ENCODE measurements at places on chromosomes 16 and 17.

DNA sequence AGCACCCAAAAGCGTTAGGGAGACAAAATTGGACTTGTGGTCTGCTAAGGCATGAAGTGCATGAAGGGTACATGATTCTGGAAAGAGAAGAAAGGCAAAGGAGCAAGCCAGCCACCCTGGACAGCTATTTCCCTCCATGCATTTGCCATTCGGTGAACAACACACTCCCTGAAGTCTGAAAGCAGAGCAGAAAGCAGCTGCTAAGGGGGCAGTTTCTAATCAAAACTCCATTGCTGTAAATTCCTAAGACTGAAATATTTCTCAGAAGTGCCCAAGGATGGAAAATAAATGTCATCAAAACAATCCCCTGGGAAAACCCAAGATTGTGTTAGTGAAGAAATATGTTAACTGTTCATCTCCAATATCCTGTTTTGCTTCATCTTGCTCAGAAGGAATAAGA lies 44.3 kb downstream of the PMP22 start:
- no peak for DNase-seq

GRCh38 chr17:42034059-42034458 lies 14.2 kb downstream of the NKIRAS2 start:
- no peak for DNase-seq

DNA sequence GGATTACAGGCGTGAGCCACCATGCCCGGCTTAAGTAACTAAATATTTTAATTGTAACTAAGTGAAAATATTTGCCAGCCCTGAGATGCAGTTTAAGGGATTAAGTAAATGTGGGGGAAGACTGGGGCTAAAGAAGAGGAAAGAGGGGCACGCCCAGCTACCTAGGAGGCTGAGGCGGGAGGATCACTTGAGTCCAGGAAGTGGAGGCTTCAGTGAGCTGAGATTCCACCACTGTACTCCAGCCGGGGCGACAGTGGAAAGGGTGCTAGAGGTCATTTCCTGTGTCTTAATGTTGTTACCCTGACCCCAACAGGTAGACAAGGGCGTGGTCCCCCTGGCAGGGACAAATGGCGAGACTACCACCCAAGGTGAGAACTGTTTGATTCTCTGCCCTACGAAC lies 2.8 kb downstream of the ALDOA start:
- DNase-seq: no peak

- no peak for DNase-seq
Observed at GRCh38 chr17:13480877-13481276, 120.9 kb downstream of the HS3ST3A1 start.

GRCh38 chr17:68294196-68294555 lies 2.9 kb downstream of the ARSG start:
- DNase-seq: no peak

DNA sequence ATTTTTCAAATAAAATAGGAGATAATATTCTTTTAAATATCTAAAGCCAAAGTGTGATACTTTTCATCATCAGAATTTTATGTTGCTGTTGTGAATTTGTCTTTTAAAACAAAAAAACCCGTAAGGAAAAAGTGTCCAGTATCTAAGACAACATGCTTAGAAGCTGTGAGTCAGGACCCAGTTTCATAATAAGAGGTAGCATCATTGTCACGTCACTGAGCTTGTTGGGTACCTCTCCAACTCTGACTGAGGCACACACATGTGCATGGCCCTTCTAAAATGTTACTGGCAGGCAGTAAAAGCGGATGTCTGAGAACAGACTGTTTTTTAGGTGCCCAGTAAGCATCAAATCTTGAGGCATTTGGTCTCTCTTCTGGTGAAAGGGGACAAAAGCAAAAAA lies 2.5 kb downstream of the CIAPIN1 start:
- DNase-seq: no peak

DNA sequence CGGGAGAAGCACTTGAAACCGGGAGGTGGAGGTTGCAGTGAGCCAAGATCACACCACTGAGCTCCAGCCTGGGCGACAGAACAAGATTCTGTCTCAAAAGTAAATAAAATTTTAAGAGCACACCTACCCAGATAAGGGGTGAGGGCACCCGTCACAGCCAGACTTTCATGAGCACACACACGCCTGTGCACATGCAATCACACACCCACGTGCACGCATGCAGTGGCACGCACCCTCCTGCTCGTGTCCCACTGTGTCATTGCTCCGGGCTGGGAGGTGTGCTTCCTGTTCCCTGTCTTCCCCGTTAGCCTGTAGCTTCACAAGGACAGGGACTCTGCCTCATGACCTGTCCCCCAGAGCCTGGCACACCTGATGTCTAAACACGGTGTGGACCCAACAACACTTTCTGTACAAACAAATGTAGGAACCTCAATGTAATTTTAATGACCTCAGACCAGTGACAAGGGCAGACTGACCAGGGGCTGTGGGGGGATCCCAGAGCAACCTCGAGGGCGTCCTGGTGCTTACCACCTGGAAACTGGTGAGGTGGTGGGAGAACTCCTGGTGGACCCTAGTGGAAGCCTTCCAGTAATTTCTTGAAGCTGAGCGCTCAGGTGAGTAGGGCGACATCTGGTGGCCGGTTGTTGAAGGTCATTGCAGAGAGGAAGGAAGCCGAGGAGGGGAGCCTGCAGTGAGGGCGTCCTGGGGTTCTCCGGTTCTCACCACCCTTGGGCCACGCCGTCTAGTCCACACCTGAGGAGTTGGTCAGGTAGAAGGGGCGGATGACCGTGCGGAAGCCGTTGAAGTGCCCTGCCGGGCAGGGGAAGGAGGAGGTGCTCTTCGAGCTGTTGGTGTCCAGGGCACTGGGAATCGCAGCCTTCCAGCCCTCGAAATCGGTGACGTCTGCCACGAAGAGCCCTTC lies 8.6 kb downstream of the LGALS3BP start:
- DNase-seq: peak; percentile 79

- no peak for DNase-seq
Observed at GRCh38 chr16:50065241-50065623, 538 bp upstream of the HEATR3 start.

GRCh38 chr17:59800530-59800942 lies 92.2 kb downstream of the TUBD1 start:
- no peak for DNase-seq

DNA sequence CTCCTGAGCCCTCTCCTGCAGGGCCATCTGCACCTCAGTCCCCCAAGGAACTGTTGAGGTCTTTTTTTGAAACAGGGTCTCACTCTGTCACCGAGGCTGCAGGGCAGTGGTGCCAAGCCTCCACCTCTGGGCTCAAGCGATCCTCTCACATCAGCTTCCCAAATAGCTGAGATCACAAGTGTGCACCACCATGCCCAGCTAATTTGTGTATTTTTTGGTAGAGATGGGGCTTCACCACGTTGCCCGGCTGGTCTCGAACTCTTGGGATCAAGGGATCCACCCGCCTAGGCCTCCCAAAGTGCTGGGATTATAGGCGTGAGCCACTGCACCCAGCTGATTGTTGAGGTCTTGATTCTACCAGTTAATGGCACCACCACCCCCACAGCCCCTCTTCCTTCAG lies 27.9 kb upstream of the ENDOV start:
- DNase-seq: no peak

- DNase-seq: no peak
Observed at GRCh38 chr17:44892250-44892649, 7.0 kb downstream of the EFTUD2 start.

GRCh38 chr16:8194794-8195193 lies 395.5 kb downstream of the TMEM114 start:
- no peak for DNase-seq

- no peak for DNase-seq
Observed at GRCh38 chr17:30519707-30520106, 42.5 kb downstream of the GOSR1 start.

GRCh38 chr16:54335230-54335629 lies 48.6 kb upstream of the IRX3 start:
- DNase-seq: no peak

DNA sequence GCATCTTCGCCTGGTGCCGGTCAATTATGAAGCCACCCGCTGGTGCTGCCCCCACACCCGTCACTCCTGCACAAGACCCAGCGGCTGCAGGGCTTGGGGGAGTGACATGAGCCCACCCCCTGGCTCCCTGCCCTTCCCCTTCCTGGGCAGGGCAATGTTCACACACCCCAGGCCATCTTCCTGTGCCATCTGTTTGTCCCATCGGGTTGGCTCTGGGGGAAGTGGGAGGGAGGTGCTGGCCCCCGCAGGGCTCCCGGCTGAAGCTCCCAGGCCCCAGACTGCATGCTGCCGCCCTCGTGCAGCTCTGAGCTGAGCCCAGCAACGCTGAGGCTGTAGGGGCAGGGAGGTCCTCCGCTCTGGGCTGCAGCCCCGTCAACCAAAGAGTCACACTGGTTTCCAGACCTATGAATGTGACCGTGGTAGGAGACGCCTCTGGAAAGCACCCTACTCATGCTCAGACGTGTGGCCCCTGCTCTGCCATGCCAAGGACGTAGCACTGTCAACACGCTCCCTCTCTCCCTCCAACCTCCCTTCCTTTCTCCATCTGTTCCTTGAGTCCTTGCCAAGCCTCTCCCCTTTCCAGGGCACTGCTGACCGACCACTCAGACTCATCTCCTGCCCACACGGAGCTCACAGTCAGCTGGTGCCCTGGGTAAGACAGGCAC lies 140.4 kb downstream of the ENGASE start:
- no peak for DNase-seq

DNA sequence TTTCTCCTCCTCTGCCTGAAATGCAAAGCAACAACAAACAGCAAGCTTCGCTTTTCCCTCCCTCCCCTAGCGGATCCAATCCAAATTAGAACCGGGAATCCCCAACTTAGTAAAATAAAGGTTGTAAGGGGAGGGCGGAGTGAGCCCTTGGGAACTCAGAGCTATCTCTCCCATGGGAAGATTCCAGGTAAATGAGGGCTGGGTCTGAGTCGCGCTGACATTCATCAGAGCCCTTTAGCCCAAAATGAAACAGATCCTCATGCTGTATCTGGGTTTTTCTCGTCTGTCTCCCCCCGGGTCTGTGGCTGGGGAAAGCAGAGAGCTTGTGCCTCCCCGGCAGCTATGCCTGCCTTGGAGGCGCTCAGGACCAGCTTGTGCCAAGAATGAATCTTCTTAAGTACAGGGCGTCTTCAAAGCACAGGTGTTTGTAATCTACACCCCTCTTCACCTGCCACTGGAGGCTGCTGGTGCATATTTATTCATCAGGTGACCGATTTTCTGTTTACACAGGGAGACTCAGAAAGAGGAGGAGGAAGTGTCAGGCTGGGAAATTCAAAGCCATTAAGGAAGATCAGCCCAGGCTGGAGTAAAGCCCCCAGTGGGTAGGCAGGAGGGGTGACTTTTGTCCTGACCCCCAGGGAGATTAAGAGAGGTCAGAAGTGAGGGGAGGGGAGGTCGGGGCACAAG lies 55.0 kb upstream of the GSE1 start:
- DNase-seq: no peak

DNA sequence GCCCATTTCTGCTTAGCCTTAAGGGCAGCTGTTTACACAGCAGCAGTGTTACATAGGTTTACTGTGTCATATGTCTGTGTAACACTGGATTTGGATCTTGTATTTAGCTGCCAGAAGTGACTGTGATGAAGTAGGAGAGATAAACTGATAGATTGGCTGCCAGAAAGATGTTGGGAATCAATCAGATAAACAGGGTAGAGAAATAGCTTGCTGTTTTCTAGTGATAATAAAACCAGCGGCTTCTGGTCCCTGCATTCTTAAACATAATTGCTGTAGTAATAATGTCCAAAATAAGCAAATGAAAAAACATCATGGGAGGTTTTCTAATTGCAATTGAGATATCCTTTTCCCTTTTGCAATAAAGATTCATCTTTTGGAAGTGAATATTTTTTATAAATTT lies 68.7 kb downstream of the AATF start:
- DNase-seq: no peak

DNA sequence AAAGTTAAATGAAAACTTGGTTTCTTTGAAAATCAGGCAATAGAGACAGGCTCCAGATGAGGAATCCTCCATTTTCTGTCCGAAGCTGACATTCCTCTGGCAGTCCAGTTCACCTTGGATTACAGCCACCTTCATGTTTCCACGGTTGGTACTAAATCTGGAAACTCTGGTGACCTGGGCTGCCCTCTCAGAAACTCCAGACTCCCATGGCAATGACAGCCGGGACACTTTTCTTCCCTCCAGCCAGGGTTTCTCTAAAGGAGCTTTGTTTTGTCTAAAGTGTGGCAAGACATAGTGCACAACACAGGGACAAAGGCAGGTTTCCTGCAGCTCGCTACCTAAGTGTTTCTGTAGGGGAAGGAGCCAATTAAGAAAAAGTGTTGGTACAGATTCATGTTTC lies 36.0 kb downstream of the CLUAP1 start:
- DNase-seq: no peak

DNA sequence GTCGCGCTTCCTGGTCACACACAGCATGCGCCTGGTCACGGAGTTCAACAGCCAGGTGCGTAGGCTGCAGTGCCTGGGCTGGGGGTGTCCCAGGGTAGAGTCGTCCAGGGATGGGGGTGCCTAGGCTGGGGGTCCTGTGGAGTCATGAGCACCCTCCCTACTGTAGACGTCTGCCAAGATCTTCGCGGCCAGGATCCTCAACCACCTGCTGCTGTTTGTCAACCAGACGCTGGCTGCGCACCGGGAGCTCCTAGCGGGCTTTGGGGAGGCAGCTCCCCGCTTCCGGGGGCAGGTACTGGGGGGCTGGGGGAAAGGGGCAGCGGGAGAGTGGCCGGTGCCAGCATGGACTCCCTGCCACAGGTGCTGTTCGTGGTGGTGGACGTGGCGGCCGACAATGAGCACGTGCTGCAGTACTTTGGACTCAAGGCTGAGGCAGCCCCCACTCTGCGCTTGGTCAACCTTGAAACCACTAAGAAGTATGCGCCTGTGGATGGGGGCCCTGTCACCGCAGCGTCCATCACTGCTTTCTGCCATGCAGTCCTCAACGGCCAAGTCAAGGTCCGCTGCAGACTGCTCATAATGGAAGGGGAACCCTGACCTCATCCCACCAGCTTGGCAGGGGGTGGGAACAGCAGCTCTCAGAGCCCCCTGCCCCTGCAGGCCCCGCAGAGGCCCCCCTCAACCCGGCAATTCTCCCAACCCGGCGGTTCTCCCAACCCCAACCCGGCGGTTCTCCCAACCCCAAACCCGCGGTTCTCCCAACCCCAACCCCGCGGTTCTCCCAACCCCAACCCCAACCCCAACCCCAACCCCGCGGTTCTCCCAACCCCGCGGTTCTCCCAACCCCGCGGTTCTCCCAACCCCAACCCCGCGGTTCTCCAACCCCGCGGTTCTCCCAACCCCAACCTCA lies 2.4 kb downstream of the PDIA2 start:
- DNase-seq: no peak

GRCh38 chr17:68737761-68738443 lies 136.7 kb upstream of the FAM20A start:
- DNase-seq: no peak

- no peak for DNase-seq
Observed at GRCh38 chr16:26729951-26730541, 336.7 kb upstream of the C16orf82 start.

DNA sequence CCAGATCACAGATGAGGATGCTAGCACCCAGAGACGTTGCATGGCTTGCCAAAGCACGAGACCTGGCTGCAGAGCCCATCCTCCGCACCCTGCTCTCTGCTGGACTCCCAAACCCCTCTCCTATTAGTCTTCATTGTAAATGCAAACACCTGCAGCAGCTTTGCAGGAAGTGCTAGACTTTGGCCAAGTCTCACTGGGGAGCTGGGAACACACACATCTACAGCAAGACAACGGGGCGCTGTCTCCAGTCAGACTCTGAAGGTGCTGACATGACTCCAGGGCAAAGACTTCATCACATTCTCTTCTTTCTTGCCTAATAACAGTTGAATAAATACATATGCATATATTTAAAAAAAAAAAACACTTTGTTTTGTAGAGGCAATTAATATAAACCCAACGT lies 43.8 kb downstream of the CYTH1 start:
- no peak for DNase-seq

Data from T-cell (primary cell).